ENCODE measurements at places on chromosomes 4 and X. TPM values are rescaled to one million over a fixed set of nuclear protein-coding genes. Genes with fewer than 3 reads are reported as not detected.

ANAPC10 gene
- 19.6 TPM for total RNA-seq

DNA sequence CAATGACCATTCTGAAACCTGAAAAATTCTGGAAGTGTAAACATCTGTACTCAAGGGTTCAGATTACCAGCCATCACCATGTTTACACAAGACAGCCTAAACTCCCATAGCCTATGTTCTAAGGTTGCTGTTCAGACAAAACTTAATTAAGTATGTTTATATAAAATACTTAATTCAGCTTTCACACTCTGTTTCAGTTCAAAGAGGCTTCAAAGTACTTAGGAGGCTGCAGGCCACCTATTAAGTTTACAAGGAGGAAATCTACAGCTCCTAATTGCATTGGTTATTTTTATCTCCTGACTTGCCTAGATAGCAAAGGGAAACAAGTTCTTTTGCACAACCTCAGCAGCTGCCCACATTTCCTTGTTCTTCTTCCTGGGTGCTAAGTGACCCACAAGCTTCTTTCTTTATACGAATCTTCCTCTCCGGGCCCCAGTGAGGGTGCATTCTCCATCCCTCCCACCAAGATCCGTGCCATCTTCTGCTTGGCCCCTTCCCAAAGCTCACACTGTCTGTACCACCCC is 2.0 kb downstream of the GAK start:
- H3K36me3 ChIP-seq = no peaks in the 10 kb centered on the region
- H3K27me3 ChIP-seq = no peaks in the 10 kb centered on the region
- peaks cover 27% of the 10 kb centered on the region for H3K4me1 ChIP-seq
- peak overlapping the region; percentile 83 for H3K4me3 ChIP-seq
- no peak for DNase-seq
- H3K27ac ChIP-seq = peak overlapping the region; percentile 19

DNA sequence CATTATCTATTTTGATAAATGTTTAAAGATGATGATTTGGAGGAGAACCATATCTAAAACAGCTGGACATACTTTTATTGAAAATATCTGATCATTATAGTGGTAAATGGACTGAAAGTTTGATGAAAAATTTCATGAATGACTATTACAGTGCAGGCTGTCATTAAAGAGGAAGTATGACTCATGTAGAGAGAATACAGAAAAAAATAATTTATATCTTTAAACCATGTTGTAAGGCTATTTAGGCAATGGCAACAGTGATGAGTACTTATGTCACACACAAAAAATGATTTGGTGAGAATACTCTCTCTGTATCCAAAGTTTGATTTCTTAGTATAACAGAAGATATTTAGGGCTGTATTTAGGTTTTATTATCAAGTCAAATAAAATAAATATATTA is 3.9 kb upstream of the GLRB start:
- H3K36me3 ChIP-seq = no peaks in the 10 kb centered on the region
- no peaks in the 10 kb centered on the region for H3K4me1 ChIP-seq
- H3K4me3 ChIP-seq = no peak overlapping the region
- no peaks in the 10 kb centered on the region for H3K27me3 ChIP-seq

DNA sequence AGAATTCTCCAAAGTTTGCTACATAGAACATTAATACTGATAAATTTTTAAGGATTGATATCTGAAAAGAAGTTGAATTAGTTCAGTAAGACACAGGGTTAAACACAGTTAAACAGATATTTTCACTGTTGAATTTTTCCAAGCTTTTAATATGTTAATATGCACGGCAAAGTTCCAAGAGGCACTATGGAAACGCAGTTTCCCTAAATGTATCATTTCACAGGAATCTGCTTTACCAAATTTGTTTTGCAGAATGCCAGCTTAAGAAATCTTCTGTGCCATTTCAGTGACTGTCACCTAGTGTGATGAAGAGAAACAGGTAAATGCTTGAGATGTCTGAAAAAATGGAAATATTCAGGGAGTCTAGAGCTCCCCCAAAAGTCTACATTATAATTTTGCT is 395.9 kb upstream of the GRIA3 start:
- no peaks in the 10 kb centered on the region for H3K4me1 ChIP-seq
- no peak overlapping the region for H3K27ac ChIP-seq
- H3K4me3 ChIP-seq = no peak overlapping the region
- no peaks in the 10 kb centered on the region for H3K27me3 ChIP-seq

GRK4 gene
- 3.5 TPM for total RNA-seq

AIMP1 gene
- total RNA-seq = 44.2 TPM

DNA sequence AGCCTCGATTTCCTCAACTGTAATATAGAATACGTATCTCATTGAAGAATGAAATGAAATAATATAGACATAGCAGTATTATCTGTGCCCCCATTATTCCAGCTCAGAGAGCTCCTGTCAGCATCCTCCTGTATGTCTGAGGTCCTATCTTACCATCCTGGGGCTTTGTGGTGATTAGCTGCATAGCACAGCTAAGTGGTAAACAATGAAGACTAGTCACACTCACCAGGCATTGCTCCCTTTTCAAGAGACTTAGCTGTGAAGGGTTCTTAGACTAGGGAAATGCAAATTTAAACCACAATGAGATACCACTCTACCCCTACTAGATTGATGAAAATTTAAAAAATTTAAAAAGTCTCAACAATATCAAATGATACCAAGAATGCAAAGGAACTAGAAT is 172.9 kb downstream of the SLC39A8 start:
- no peak overlapping the region for H3K27ac ChIP-seq
- H3K36me3 ChIP-seq = no peaks in the 10 kb centered on the region

SERPINA7 gene
- not detected for total RNA-seq

IBSP gene
- not detected for total RNA-seq

- no peak for DNase-seq
- H3K27ac ChIP-seq = no peak overlapping the region
- H3K4me1 ChIP-seq = no peaks in the 10 kb centered on the region
- no peak overlapping the region for H3K4me3 ChIP-seq
Observed at GRCh38 chr4:143202824-143203223, 18.1 kb downstream of the USP38 start.

GRCh38 chr4:86512631-86513030 is 81.5 kb upstream of the PTPN13 start:
- H3K4me1 ChIP-seq = no peaks in the 10 kb centered on the region
- DNase-seq = no peak
- no peak overlapping the region for H3K4me3 ChIP-seq
- H3K27ac ChIP-seq = no peak overlapping the region
- no peaks in the 10 kb centered on the region for H3K27me3 ChIP-seq

NEUROG2 gene
- 0.15 TPM for total RNA-seq

PAGE2B gene
- total RNA-seq = 0.91 TPM

DNA sequence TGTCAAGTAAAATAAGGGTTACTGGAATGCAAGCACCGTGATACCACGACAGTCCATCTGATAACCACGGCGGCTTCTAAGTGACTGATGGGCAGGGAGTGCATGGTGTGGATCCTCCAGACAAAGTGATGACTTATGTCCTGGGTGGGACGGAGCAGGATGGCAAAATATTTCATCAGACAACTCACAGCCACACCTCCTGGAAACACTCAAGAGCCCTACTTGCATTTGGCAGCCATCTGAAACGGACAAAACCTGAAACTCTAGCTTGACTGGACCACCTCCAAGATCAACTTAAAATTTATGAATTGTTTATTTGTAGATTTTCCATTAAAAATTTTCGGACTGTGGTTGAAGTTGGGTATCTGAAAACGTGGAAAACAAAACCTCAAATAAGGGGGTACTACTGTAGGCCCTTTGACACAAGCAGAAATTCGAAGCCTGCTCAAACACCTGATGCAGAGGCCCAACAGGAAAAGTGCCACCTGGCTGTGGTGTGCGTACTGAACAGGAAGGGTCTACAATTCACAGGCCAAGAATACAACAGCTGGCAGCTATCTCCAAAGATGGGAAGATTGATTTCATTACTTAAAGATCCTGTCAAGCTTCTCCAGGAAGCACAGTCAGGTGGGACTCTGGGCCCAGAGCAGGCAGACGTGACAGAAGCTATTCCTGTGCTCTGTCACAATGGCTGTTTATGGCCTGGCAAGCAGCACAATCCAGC is 26.0 kb downstream of the LRIT3 start:
- no peaks in the 10 kb centered on the region for H3K4me1 ChIP-seq
- H3K36me3 ChIP-seq = no peaks in the 10 kb centered on the region
- H3K27me3 ChIP-seq = no peaks in the 10 kb centered on the region
- no peak overlapping the region for H3K27ac ChIP-seq
